Karpas-422 (cell line): ENCODE measurements at places on chromosomes 4 and X.

DNA sequence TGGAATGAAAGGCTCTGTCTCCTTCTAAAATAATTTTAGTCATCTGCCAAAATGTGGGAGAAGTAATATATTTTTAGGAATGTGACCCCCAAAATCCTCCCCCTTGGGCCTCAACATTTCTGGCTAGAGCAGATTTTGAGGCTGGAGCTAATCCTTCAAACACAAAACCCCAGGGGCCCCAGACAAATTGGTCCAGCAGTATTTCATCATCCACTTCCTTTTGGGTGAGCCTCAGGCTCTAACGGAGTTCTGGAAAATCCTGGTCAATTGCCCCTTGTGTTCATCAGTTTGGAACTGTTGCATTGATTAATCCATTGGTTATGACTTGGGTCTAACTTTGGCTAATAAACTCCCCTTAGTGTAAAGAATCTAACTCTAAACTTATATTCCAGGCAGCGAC, 67.4 kb upstream of the PCDH19 start:
- DNase-seq = no peak

DNA sequence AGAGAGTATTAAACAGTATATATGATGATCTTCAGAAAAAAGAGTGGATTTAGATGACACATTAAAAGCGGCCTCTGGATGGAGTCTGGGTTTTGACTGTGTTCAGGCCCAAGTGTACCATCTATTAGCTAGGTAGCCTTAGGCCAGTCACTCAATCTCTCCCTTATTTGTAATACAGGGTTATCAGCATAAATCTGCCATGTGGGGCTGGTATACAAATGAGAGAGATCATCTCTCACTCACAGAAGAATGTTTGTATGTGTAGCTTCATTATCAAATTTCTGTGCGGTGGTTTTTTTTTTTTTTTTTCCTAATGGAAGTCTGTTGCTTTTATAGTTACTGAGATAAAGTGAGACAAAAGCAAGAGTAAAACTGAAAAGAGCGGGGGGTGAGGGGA, 12.7 kb downstream of the SLC2A9 start:
- DNase-seq = no peak

DNA sequence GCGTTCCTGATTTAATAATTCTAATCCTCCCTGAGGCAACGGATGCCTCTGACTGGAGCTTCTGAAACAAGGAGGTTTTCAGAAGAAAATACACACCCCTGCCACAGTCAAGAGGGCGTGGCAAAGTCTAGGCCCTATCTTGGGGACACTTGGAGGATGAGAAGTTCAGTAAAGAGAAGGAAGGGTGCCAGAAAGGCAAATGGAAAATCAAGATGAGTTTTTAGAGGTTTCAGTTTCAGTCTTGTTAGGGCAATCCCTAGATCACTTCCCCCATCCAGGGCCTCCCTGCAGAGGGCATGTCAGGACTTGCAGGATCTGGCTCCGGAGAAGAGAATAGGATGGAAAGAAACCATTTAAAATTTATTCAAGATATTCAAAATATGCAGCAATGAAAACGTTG, 28.5 kb upstream of the FGF2 start:
- DNase-seq = no peak

DNA sequence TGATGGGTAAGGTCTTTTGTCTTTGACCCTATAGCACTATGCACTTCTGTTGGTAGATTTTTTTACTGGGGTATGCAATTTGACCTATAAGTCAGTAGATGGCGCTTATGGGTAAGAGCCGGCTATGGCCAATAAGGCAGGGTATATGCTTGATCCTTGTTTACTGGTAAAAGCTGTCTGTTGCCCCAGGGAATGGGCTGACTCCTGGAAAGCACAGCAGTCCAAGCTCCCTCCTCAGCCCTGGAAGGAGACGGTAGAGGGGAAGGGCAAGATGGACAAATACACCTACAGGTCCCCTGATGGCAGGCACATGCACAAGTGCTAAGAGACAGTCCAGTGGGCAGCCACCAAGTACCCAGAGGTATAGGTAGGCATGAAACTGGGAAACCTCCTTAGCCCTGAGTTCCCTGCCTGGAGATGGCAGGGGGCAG, 63.7 kb downstream of the ADAMTS3 start:
- peak; percentile 72 for DNase-seq

- no peak for DNase-seq
Observed at GRCh38 chrX:115562480-115562847, 1.5 kb downstream of the PLS3 start.

DNA sequence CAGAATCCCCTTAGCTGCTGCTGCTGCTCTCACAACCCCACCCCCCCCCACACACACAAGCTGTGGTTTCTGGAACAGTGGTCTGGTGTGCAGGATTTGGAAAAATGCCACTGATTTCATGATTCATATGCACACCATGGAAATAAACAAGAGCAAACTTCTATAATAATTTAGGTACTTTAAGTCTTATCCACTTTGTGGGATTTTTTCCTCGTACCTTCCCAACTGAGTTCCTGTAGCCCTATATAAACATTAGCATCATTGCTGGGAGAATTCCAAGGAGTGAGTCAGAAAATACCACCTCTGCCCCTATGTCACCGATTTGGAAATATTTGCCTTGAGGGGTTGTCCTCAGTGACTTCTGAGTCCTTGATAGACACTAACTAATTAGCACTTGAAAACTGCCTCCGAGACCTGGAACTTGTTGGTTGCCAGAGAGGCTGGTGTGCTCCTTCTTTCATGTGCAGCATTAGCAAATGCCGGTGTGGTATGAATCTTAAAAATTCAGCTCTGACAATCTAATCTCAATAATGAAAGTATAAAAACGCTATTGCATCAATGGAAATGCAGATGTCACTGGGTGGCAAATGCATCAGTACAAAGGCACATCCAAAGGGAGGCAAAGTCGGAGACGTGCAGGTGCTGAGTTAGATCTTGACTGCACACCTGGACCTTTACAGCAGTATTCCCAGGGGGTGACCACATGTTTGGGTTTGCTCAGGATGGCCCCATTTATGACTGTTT, 61.8 kb downstream of the CPE start:
- DNase-seq = no peak

DNA sequence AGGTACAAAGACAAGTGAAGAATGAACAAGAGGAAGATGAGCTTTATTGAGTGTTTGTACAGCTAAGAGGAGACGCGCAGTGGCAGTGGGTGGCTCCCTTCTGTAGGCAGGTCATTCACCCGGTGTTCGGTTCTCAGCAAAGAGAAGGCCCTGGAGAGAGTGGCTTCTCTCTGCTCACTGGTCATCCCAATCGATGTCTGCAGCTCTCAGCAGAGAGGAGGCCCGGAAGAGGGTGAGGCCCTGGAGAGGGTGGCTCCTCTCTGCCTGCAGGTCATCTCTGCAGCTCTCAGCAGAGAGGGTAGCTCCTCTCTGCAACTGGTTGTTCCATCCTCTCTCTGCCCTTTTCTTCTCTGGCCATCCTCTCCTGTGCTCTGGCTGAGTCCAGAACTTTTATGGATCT, 126.5 kb downstream of the UGT8 start:
- DNase-seq = no peak

GRCh38 chr4:155604718-155605626, 61.7 kb upstream of the GUCY1A1 start:
- DNase-seq = no peak

- peak; percentile 95 for DNase-seq
Observed at GRCh38 chr4:77862478-77863216, at the start of gene MRPL1. Gene MRPL1, plus strand, starts transcription at chr4:77862830. Its CDS starts 19 bp downstream, at chr4:77862849.

DNA sequence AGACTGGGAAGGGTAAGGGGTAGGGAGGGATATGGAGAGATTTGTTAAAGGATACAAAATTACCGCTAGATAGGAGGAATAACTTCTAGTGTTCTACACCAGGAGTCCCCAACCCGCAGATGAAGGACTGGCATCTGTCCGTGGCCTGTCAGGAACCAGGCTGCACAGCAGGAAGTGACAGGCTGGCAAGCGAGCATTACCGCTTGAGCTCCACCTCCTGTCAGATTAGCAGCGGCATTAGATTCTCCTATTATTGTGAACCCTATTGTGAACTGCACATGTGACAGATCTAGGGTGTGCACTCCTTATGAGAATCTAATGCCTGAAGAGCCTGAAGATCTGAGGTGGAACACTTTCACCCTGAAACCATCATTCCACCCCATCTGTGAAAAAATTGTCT, 27.9 kb upstream of the BBS7 start:
- peak; percentile 69 for DNase-seq

DNA sequence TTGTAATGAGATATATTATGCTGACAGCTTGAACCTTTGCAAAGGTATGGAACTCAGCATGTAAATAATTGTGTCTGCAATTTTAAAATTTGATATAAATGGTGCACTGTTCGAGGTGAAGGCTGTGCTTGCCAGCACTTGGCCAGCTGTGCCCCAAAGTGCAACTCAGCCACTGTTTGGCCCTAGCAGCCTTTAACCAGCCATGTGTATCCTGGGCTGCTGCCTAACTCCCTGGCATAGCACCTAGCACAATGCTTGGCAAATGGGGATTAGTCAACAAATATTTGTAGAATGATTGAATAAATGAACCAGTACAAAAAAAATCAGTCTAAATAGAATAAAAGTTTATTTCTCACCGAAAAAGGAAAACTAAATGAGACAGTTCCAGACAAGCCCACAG, 83.8 kb upstream of the ZIC3 start:
- DNase-seq = no peak

DNA sequence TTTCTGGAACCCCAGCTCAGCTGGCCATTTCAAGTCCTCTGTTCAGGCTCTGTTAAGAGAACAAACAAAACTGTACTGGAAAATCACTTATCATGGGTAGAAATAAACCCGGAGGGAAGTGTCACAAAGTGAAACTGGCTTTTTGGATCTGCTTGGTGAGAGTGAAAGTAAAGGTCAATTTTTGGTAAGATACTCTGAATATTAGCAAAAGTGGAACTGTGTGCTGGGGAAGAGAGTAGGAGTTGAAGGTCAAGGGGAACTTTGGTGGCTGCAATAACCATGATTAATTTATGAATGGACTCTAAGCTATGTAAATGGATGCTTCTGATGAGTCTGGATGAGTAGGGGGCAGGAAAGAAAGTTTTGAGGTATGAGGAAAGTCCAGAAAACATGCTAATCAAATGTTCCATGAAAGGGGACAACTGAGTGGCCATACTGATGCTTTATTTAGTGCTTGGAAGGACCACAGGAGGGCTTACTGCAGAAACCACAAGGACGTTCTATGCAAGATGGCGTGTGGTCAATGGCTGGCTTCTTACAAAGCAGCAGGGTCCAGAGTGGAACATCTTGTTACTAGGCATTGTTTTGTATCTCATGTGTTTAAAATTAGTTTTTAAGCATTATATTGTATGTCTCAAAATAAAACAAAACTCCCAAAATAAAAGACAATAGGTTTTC, 36.8 kb upstream of the TNIP3 start:
- no peak for DNase-seq

DNA sequence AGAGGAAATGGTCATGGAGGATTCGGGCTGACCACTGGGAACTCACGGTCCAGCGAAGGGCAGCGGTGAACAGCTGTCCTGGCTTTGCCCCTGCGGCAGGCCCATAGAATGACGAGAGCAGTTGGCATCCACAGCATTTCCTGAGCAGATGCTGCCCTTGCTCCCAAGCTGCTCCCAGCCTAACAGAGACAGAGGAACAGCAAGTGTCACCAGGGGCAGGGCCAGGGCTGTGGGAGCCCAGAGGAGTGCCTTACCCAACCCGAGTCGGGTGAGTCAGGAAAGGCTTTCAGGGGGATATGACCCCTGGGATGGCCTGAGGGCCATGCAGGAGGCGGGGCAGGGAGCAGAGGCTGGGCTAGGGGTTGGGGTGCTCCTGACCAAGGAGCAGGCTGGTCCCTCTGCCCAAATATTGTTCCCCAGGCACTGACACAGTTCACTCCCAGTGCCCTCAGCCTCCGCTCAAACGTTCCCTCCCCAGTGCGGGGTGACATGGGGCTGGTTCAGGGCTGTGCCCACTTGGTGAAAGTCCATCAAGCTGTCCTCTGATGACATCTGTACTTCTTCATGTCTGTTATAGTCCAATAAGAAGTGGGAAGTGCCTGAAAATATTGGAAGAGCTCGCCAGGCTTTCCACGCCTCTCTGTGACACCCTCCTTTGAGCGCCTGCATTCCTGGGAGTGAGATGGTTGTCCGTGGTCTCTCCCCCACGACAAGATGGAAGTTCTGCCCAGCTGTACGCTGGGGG, 64.7 kb upstream of the GPR78 start:
- no peak for DNase-seq
